ENCODE measurements at places on chromosomes 2 and 18.

GRCh38 chr2:127678531-127678930 is 3.2 kb upstream of the LIMS2 start:
- no peak for DNase-seq

DNA sequence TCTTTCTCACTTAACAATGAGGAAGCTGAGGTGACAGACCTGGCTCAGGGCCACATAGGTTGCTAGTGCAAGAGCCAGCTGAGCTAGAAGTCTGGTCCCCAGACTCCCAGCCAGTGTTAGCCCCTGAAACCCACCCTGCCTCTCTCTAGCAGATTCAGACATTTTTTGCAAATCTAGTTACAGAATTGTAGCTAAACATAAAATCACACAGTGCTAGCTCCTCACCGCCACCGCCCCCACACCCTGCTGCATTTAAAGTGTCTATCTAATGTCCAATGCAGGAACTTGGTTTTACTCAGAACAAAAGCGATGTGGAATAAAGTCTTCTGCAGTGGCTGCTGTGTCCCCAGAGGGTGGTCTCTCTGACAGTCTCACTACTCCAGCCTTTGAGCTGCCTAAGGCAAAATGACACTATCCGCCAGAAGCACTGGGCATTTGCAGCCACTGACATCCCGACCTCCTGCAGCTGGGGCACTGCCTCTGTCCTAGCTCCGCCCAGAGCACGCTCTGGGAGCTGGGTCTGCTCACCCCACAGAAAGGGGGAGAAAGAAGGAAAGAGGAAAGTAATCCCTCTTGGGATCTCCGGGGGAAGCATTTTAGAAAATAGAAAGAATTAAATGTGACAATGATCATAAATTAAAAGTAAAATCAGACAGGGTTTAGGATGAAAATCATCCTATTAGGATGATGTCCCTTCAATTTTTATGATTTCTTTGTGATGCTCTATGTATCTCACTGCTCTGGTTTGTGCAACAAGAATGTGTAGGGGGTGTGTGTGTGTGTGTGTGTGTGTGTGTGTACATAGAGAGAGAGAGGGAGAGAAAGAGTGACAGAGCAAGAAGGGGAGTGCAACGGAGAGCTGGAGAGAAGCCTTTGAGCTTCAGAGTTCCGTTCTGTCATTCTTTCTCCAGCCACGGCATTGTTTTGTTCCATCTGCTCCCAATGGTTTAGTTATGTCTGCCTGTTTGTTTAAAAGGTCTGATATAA is 50.5 kb upstream of the ST8SIA3 start:
- no peak for DNase-seq

GRCh38 chr2:127067620-127068350 is 39.2 kb downstream of the BIN1 start:
- peak; percentile 35 for DNase-seq

DNA sequence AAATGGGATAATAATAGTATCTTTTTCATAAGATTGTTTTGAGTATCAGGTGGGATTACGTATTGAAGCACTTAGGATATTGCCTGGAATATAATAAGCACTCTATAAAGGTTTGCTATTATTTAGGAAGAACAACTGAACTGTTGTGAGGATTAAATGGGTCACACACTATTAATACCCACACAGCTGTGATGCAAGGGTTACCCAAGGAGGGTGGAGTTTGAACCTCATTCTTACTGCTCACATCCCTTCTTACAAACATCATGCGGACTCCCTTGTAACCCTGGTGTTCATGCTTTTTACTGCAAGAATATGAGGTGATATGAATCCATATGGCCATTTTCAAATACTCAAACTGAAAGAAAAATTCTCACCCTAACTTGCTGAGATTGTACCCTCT is 113.5 kb downstream of the KCTD1 start:
- no peak for DNase-seq

DNA sequence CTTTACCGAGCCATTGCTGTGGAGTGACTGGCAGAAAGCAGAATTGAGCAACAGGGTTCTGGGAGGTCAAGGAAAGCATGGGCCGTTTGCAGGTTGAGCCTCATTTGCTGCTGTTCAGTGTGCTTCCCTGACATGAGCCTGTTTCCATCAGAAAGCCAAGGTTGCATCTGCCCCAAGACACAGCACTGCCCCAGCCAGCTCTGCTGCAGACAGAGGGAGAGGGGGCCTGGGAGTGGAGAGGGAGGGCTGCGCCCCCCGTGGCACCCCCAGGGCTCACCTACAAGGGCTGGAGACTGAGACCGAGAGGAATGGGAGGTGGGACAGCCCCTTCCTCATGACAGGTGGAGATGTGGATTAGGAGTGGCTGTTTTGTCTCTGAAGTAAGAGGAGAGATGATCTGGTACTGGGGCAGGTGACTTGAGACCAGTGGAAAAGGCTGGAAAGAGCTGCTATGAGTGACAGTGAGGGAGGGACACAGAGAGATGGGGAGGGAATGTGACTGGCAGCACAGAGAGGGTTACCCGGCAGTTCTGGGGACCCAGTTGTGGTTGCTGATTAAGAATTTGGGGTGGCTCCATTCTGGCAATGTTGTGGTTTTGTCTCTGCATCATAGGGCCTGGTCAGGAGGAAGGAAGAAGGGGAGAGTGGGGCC is 218.0 kb downstream of the DYSF start:
- no peak for DNase-seq

GRCh38 chr18:21345840-21346239 is 103.8 kb downstream of the GREB1L start:
- DNase-seq, result no peak

GRCh38 chr2:216151313-216152025 is 42.3 kb downstream of the XRCC5 start:
- no peak for DNase-seq

DNA sequence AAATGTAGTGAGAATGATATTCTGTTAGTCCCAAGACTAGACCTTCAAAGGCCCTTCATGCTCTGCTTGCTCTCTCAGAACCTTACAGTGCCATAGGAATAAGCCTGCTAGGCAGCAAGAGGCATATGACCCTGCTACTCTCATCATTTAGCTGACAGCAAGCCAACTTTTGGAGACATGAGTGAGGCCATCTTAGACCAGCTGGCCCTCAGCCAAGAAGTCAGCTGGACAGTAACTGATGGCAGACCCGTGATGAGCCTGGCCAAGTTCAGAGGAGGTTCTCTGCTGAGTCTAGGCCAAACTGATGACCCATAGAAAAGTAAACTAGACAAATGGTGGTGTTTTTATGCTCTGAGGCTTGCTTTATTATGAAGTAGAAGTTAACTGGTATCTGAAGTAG is 82.6 kb downstream of the C18orf54 start:
- DNase-seq, result no peak

DNA sequence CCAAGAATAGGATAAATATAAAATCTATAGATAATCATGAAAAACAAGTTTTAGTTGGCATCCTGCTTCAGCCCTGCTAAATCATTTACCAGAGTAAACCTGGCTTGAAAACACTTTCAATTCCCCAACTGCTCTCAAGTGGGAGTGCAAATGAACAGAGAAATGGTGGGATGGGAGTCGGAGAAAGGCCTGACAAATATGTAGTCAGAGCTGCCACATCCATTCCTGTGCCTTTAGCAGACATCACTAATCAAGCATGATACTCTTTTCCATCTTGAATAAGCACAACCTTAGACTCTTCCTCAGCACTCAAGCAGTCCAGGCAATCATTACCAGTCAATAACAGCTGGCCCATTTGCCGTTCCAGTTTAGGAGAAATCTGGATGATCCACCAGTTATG is 101.3 kb downstream of the ANKRD44 start:
- no peak for DNase-seq

- DNase-seq, result no peak
Observed at GRCh38 chr2:121273116-121273515, 11.9 kb downstream of the TFCP2L1 start.

DNA sequence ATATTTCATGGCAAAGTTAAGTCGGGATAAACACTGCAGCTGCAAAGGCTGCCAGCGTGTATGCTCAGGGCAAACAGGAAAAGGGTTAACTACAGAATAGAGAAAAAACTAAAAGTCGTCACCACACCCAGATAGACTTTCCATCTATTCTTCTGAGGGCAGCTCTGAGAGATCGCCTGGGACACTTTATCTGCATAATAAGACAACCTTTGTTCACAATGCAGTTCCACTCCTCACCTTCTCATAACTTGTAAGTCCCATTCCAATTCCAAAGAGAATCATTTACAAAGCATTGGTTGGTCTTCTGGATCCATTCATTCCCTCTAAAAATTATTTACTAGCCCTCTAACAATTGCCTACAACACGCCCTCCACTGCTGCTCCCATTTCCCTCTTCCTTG is 437.4 kb downstream of the RND3 start:
- DNase-seq, result no peak

DNA sequence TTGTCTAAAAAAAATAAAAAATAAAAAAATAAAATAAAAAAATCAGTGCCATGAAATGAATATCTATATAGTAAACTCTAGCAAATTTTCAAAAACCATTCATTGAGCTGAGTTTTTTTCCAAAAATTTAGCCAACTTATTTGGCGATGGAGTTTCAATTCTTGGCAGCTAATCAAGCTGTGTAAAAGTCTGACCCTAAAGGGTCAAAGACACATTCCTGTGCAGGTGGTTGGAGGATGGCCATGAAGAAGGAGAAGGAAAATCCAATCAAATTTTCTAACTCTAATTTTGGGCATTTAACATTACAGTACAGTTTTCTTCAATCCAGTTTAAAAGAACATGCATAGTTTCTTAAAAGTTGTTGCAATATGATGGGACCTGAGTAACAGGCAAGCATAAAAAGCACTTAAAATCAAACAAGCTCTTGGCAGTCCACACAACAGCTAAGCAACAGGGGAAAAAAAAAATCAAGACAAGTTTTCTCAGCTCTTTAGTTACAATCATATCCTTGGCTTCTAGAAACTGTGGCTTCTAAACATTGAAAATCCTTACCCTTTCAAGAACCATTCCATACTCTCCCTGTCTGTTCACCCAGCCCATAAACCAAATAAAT is 54.5 kb downstream of the ACVR1 start:
- DNase-seq, result no peak

DNA sequence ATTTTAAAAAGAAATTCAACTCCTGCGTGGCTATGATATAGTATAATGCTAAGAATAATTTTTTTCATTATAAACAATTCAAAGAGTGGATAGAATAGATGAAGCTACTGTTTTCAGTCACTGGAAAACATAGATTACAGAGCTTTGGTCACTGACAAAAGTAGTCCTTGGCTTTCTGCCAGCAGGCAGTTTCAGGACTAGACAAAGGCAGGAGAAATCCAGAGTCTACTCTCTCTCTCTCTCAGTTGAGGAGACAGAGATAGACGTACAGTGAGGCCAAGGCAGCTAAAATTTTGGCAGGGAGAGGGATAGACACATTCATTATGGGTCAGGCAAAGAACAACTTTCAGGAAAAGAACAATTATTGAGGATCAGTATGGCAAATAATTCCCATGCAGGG is 491.4 kb upstream of the CRIM1 start:
- no peak for DNase-seq

GRCh38 chr2:119996148-119996547 is 16.7 kb upstream of the EPB41L5 start:
- no peak for DNase-seq

DNA sequence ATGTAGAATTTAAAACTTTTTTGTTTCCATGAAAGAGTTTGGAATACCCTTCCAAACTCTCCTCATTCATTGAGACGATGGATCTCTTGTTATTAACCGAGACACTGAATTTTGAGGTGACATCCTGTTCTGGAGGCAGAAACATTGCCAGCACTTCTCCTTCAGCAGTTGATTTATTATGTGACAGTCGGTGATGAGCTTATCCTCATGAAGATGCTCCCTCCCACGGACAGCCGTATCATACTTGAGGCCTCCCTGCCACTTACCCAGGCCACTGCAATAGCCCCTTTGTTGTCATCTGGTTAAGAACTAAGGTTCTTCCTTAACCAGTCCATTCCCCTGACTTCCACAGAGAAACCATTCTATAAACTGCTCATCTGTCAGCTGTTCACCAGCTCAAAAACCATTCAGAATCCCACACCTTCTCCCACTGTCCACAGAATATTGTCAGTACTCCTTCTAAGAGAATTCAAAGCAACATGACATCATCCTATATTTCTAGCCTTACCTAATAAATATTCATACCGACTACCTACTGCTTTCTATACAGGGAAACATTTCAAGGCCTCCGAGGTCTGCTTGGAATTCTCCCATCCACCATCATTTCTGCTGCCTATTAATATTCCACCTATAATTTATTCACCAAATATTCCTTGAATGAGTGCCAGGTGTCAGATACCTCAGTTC is 139.0 kb upstream of the TRIB2 start:
- DNase-seq, result no peak

GRCh38 chr2:159147690-159148089 is 138.8 kb downstream of the WDSUB1 start:
- DNase-seq, result no peak

DNA sequence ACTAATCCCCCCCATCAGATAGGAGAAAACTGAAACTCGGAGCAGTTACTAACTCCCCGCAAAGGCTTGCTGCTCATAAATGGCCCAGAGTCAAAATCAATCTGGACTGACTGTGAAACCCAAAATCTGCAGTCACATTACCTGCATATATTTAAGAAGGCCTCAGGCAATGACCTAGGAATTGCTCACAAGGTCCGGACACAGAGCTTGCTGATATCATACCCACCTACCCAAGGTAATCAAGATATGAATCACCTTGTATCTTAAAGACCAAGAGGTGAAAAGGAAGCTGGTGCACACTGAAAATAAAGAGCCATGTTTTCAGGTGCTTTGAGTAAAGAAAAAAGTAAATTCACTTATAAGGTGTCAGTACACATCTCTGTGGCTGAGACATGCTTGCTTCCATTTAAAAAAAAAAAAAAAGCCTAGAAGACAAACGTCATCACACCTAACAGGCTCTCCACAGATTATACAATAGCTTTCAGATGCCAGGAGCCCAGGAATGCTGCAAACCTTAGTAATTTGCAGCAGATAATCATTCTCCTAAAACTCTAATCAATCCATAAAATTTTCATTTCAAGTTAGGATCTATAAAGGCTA is 195.4 kb downstream of the ZEB2 start:
- DNase-seq, result no peak

GRCh38 chr2:238158509-238159070 is at the start of gene ERFE:
Gene ERFE (plus strand): TSS chr2:238158970. CDS start chr2:238159008, 38 bp downstream.
- no peak for DNase-seq

DNA sequence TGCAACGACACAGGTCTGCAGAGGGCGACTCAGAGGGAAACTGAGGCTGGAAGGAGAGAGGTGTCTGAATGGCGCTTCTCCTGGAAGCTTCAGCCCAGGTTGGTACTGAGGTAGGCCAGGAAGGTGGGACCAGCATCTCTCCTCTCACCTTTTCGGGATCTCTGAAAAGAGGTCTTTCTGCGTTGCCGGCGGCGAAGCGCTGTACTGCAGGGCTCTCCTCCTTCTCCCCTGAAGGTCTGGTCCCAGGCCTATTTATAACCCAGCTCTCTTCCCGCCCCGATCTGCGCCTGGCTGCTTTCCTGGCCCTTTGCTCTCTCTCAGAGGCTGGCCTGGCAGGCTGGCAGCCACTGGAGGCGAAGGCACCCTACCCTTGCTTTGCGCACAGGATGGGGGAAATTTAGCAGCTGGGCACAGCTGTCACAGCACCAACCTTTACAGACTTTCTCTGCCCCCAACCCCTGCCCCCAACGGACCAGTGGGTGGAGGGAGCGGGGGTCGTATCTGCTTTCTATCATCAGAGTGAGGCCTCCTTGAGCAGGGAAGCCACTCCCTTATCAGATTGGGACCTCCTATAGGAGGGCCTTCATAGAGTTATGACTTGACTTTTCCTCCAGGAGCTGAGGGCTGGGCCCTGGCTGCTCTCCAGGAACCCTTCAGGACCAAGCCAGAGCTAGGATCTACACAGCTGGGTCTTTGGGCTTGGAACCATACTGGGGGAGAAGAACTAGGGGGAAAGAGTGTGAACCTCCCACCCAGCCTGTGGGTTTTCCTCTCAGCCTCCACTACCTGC is 1.1 kb downstream of the DYSF start:
- DNase-seq, result no peak

GRCh38 chr2:231452799-231453508 is 11.3 kb downstream of the NCL start:
- DNase-seq, result no peak
